ENCODE measurements at places on chromosomes 4 and X.

DNA sequence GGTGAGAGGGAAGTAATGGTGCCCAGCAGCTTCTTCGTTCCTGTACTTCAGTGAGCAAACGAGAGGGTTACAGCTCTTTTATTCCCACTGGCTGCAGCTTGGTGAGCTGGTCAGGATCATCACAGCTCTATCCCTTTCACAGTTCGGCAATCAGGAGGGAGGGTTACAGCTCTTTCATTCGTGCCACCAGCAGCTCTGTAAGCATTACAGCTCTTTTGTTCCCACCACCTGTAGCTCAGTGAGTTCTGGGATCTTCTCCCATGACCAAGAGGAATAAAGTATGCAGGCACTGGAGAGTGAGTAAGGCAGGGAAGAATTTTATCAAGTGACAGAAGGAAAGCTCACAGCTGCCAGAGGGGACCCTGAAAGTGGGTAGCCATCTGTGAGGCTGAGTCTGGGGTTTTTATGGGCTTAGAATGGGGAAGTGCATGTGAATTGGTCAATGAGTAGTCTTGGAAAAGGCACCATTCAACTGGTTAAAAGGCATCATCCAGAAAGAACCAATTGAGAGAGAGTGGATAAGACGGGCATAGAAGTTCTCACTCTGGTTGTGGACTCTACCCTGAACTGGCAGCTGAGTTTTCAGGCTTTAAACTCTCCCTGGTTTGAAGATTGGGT, 123.7 kb downstream of the COX18 start:
- no peak for DNase-seq

GRCh38 chr4:60241866-60242265, 958.3 kb upstream of the ADGRL3 start:
- DNase-seq, result no peak

DNA sequence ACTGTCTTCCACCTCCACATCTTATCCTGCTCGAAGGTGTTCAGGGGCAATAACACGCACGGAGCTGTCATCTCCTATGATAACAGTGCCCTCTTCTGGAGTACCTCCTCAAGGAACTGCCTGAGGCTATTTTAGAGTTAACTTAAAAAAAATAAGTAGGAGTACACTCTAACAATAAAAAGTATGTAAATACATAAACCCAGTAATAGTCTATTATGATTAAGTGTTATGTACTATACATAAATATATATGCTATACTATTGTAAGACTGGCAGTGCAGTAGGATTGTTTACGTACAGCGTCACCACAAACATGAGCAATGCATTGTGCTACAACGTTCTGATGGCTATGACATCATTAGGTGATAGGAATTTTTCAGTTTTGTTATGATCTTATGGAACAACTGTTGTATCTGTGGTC, 34.5 kb upstream of the TLR2 start:
- DNase-seq, result no peak

DNA sequence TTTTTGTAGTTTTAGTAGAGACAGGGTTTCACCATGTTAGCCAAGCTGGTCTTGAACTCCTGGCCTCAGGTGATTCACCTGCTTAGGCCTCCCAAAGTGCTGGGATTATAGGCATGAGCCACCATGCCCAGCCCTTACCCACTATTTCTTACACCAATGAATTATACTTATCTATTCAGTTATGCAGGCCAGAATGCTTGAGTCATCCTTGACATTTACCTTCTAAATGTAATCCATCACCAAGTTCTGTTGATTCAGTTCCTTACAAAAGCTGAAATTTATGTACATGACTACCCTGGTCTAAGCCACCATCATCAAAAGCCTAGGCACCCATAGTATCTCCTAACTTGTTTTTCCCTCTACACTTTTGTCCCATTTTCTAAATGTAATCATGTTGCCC, 585.7 kb downstream of the IL15 start:
- DNase-seq, result no peak

- peak; percentile 34 for DNase-seq
Observed at GRCh38 chrX:8037593-8038348, 110.6 kb upstream of the PNPLA4 start.

GRCh38 chr4:29553846-29554245, 1166.3 kb upstream of the PCDH7 start:
- DNase-seq, result no peak

GRCh38 chrX:115289465-115289864, at the start of gene LUZP4:
Gene LUZP4 (plus strand): TSS chrX:115289715. CDS start chrX:115289760, 45 bp downstream.
- no peak for DNase-seq

GRCh38 chr4:25154594-25155265, 5.5 kb downstream of the SEPSECS start:
- no peak for DNase-seq

DNA sequence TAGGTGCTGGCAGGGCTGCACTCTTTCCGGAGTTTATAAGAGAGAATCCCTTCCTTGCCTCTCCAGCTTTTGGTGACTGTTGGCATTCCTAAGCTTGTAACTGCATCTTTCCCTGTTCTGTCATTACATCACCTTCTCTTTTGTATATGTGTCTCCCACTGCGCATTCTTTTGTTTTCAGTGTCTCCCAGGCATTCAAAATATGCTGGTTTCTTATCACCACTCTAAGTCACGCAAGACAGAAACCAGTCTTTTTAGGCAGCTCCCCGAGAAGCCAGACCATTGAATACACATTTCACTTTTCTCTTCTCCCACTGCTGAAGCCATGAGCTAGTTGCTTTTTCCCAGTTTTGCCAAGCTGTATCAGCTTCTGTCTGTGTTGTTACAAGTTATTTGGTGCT, 71.0 kb downstream of the LAS1L start:
- DNase-seq, result no peak

GRCh38 chr4:88102026-88102425, 56.4 kb downstream of the ABCG2 start:
- DNase-seq, result peak; percentile 62

GRCh38 chr4:73891739-73892405, 22.7 kb downstream of the CXCL1 start:
- no peak for DNase-seq

GRCh38 chr4:145934434-145935047, 4.1 kb downstream of the ZNF827 start:
- DNase-seq, result peak; percentile 51

GRCh38 chrX:19810006-19810774, 77.2 kb downstream of the SH3KBP1 start:
- DNase-seq, result no peak

- peak; percentile 75 for DNase-seq
Observed at GRCh38 chr4:121726642-121727268, 30.0 kb upstream of the ANXA5 start.

- DNase-seq, result no peak
Observed at GRCh38 chrX:121307449-121307848, 260.0 kb downstream of the GLUD2 start.

DNA sequence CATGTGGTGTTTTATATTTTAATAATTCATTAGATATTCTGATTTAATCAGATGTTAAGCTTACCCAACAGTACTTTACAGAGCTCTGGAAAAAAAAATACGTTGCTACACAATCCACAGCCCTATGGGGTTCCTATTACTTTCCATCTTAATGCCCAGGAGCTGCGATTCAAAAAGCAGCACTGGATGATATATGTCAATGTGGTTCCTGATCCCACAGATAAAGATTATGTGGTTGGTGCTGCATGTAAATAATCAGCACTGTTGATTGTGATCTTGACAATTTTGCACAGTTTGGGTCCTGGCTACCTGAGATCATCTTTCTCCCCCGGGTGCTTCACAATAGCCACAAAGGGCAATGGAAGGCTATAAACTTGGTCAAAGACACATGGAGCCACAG, 72.7 kb upstream of the DCLK2 start:
- DNase-seq, result peak; percentile 28

DNA sequence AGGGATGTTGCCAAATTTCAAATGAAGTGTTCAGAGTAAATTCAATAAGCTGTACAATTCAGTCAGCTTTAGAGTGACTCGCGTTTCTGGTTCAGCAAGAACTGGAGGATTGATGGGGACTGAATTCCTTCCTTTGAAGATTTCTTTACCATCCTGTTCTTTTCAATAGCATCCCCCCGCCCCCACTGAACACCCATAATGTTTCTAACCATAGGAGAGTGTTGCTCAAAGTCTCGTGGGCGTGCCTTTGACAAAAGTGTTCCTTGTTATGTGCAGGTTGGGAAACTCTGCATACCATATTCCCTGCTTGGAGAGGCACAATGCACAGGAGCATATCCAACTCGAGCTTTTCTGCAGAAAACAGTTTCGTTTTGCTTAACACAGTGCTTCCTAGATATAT, 323.5 kb upstream of the CASK start:
- DNase-seq, result no peak

GRCh38 chr4:181970366-181970765, 272.8 kb upstream of the TENM3 start:
- DNase-seq, result no peak

DNA sequence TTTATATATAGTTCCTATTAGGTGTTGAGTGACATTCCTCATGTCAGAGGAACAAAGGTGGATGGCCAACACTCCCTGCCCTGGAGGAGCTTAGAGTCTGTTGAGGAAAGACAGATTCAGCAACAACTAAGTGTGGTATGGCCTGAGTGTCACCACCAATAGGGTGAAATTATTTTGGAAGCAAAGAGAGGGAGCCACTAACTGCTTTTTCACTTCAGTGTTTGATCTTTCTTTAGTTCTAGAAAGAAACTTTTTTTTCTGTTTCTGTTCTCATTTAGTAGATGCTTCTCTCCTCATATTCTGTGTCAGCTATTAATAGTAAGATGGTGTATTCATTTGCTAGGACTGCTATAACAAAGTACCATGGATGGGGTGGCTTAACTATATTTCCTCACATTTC, 81.5 kb downstream of the ARX start:
- DNase-seq, result no peak

GRCh38 chrX:38278682-38279081, 48.6 kb downstream of the RPGR start:
- no peak for DNase-seq

DNA sequence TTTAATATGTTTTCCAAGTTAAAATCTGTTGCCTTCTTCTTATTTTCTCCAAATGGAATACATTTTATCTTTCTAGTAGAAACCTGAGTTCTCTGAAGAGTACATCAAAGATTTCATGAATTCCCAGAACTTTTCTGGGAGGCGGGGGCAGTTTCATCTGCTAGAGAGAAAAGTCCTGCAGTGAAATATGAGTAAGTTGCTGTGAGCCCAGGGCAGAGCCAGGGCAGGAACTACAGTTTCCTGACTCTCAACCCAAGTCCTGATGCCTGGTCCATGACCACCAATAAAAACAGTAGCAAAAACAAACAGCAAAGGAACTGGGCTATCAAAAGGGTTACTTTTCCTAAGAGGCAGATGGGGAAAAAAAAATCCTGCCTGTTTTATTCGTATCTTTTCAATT, 239.4 kb upstream of the CTSO start:
- DNase-seq, result no peak

- DNase-seq, result no peak
Observed at GRCh38 chr4:2813446-2814405, 20.8 kb downstream of the SH3BP2 start.

DNA sequence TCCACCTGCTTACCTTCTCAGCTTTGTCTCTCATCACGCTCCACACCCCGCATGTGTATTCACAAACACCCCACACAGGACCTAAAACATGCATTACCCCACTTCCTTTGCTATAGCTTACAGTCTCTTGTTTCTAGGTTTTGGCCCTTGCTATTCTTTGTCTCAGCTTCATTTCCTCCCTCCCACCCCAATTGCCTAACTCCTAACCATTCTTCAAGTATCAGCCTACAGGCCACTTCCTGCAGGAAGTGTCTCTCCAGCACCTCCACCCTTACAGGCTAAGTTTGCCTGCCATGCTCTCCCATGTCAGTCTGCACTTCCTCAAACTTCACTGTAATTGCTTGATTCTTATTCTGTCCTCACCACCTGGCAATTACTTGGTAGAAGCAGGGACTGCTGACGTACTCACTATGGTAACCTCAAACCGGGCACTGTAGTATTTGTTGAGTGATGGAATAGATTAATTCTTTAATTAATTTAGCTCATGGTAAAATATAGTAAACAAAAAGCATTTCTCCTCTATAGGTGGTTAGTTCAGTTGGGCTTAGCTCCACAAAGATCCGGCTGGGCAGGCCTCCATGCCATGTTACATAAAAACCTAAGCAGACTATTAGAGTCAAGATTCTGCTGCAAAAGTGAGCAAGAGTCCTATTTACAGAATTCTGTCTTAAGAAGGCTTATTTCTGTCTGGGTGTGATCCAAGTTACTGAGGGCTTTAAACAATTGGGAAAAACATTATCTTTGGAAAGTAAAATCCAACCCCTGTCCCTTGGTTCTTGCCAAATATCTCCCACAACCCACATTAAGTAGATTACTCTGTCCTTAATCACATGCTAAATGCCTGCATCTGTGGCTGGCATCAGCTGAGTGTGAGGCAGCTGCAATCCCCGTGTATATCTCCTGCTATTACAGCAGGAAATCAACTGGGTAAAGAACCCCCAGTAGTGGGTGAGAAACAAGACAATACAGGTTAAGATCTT, 124.7 kb upstream of the CPEB2 start:
- peak; percentile 77 for DNase-seq

DNA sequence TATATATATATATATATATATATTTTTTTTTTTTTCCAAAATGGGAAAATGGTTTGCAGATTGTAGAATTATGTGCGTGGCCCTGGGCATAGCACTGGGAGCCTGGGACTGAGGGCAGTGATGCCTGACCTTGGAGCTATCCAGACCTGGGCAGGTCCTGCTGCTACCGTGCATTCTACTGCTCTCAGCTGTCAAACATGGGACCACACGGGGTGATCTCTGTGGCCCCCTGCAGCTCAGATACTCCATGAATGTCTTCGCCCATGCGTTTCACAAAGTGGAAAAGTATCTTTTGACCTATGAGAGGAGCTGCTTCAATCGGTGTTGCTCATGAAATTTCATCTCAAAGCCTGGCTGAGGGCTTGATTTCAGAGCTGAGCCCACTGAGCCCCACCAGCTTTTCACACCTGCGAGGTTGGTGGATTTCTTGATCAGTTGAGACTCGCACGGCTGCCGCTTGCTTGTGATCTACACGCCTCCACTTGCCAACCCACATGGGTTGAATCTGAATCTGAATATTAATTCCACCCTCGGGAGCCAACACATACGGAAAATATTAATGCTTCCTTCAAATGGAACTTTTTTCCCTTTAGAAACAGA, 35.7 kb downstream of the ING2 start:
- DNase-seq, result no peak

GRCh38 chr4:87117051-87117731, 103.2 kb downstream of the KLHL8 start:
- no peak for DNase-seq

GRCh38 chrX:78665342-78665741, 6.2 kb upstream of the RTL3 start:
- DNase-seq, result no peak

DNA sequence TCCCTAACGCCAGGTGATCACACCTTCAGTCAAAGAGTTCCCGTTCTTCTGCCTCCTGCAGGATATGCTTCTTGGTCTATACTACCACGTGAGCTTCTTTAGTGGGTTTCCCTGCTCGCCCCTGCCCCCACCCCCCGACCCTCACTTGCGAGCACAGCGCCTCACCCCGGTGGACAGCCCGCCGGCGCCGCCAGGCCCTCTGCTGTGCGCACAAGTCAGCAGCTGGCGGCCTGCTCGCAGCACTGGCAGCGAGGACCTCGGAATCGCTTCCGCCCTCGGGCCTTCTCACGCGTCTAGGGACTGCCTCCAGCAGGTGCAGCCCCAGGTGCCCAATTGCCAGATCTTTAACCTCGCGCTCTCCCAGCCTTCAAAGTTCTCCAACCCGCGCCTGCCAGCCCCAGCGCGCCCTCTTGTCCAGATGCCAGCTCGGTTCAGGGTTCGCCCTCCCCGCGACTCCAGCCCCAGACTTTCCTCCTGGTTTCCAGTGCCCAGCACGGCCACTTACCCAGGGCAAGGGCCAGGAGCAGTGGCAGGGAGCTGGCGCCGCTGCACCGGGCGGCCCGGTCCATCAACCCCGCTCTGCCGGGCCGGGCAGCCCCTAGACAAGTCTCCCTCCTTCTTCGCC, 454 bp downstream of the BTC start:
- peak; percentile 79 for DNase-seq

- DNase-seq, result no peak
Observed at GRCh38 chr4:37735578-37735977, 49.4 kb upstream of the RELL1 start.
